ENCODE measurements at places on chromosomes 1 and 21. TPM values are rescaled to one million over a fixed set of nuclear protein-coding genes. Genes with fewer than 3 reads are reported as not detected.
A peak's percentile ranks its signal among the peaks of the same experiment; 100 is the strongest.

BTBD8 gene
- total RNA-seq = 6.9 TPM

ASPM gene
- total RNA-seq = 62.1 TPM

DNA sequence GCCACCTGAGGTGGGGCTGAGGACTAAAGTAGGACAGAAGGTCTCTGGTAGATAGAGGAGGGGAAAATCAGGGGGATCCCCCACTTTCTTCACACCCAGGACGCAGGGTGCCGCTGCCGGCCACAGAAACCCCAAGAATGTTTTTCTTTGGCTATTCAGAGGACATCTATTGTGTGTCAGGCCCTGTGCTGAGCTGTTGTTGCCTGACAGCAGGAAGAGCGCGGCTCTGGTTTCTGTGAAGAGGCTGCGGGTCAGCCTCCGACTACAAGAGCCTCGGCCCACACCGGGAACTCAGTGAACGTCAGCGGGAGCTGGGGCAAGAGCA, 407 bp upstream of the PIGV start:
- DNase-seq = peak; percentile 65

GRCh38 chr1:17509363-17509762, 30.1 kb upstream of the ARHGEF10L start:
- no peak for DNase-seq

DNA sequence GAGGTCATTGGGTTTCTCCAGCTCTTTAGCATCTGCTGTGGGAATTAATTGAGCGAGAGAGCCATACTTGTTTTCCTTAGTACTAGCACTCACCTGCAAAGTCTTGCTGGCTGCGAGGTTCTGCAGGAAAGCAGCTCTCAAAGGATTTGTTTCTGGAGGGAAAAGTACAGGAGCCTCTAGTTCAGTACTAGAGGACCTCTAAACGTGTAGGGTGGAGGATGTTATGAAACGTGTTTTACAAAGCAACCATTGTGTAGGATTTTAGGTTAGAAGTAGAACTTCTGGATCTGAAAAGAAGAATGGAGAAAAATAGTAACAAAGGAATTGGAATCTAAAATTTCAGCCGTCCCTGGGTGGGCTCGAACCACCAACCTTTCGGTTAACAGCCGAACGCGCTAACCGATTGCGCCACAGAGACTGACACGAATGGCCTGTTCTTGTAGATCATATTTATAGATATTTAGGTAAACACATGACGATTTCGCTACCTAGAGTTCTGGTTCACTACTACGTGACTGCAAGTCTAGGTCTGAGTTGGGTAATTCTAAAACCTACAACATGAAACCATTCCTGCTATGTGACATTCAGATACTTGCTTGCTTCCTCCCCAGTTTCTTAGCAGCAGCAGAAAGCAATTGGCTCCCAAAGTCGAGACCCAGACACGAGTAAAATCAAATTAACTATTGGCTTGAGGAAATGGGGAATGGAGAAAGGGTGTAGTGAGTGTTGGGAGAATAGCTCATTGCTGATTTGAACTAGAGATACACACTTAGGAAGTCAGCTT, 60.2 kb upstream of the CFAP126 start:
- DNase-seq = peak; percentile 64

DNA sequence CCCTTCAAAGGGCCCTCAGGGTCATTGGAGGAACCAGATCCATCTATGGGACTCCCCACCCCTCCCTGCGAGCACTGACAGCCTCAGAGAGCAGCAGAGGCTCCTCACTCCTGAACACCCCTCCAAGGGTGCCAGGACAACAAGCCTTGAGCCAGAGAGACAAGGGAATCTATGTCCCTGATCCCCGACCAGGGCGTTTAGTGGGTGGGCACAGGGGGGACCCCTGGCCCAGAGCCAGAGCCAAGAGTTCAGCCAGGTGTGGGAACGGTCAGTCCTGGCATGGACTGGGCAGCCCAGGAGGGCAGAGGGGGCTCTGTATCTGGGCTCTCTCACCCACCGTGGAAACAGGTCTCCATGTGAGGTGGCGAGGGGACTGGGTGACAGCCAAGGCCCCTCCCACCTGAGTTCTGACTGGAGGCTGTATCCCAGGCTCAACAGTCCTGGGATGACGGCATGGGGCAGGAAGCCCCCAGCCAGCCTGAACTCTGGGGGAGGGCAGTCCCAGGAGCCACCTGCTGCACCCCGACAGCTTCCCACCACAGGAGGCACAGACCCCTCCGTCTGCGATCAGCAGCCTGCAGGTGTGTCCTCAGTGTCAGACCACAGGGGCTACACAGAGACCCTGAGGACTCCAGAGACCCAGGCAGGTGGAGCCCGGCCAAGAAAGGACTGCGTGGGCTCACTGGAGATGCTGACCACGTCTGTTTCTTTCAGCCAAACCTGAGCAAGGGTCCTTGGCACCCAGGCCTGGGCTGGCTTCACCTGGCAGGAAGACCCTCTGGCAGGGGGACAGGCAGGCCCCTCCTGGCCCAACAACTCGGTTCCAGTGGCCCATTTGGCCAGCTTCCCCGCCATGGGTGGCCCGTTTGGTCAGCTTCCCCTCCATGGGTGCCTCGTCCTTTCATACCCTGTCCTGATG, 11.2 kb upstream of the SRARP start:
- no peak for DNase-seq

DNA sequence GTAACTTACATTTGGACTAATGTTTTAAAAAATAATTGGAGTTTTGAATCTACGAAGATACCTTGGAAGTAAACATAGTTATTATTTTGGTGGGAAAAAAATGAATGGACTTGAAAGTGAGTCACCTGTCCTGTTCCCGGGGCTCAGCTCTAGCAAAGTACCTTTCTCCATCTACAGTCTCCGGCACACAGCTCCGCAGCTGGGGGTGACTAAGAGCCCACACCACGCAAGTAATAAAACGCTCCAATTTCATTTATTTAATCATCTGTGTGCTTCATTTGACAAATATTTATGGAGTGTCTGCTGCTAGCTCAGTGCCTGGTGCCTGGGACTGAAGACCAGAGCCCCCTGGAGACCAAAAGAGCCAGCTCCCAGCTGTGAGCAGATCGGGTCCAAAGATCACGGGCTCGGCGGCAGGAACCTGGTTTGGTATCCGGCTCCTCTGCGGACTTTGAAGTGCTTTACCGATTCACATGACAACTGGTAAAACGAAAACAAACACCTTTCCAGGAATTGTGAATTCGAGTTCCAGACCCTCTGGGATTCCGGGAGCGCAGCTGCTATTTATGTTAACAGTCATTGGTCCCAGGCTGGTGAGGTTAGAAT, 1.7 kb upstream of the RIPK4 start:
- peak; percentile 98 for DNase-seq

- DNase-seq = no peak
Observed at GRCh38 chr1:92957030-92957734, 4.1 kb downstream of the DIPK1A start.

- peak; percentile 53 for DNase-seq
Observed at GRCh38 chr1:183783342-183783741, 21.6 kb upstream of the RGL1 start.
